ENCODE measurements at places on chromosomes 3 and 15.
A peak's percentile ranks its signal among the peaks of the same experiment; 100 is the strongest.

DNA sequence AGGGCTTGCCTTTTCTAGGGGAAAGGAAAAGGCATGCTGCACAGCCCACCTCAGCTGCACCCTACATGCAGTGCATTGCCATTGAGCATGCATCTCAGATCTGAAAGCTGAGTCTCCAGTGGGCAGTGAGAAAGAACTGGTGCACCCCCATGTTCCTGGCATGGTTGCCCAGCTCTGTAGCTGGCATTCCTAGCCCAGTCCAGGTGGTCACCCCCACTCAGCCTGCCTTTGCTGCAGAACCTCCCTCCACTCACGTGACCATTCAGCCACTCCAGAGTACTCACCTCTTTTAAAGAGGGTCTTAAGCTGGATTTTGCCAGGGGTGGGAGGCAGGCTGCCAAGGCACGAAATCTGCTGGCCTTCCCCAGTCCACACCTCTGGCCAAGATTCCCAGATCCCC lies 208.6 kb upstream of the TOPAZ1 start:
- DNase-seq, result no peak

DNA sequence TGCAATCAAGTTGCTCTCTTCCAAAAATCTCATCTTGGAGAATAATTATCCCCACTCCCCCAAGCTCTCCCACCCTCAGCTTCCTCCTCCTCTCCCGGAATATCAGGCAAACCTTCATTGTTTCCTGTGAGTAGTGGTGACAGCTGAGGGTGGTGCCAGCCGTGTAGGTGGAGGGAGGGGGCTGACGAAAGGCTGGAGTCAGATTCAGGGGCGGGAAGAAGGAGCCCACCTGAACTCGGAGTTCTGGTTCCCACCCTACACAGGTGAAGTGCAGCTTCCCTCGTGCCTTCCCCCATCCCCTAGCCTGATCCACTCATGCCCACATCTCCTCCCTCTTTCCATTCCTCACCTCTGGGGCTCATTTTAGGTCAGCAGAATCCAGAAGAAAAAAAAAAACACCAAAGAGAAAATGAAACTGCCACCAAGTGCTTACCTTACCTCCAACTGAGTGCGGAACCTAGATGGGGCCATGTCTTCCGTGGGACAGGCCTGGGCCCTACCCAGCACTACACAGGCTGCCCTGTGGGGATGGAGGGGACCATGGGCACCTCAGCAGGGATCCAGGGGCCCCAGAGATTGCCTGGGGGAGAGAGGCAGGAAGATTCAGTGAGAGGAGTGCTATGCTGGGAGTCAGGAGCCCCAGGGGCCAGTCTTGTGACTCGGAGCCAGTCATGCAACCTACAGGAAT lies 81.3 kb downstream of the ADCY5 start:
- no peak for DNase-seq

DNA sequence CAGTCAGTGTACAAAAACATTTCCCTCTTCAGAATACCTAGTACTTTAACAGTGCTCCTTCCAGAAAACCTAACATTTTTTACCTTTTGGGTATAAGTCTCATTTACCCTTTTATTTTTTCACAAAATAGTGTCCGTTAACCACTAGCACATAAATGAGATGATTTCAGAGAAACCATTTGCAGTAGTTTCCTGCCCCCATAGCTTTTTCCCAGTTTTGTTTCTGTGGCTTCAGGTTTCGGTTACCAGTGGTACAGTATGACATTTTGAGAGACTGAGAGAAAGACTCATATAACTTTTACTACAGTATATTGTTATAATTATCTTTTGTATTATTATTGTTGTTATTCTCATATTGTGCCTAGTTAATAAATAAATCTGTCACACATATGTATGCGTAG lies 6.2 kb upstream of the RBMS3 start:
- DNase-seq, result no peak

- no peak for DNase-seq
These were observed 186.8 kb downstream of the SHOX2 start for GRCh38 chr3:157919319-157919887.

DNA sequence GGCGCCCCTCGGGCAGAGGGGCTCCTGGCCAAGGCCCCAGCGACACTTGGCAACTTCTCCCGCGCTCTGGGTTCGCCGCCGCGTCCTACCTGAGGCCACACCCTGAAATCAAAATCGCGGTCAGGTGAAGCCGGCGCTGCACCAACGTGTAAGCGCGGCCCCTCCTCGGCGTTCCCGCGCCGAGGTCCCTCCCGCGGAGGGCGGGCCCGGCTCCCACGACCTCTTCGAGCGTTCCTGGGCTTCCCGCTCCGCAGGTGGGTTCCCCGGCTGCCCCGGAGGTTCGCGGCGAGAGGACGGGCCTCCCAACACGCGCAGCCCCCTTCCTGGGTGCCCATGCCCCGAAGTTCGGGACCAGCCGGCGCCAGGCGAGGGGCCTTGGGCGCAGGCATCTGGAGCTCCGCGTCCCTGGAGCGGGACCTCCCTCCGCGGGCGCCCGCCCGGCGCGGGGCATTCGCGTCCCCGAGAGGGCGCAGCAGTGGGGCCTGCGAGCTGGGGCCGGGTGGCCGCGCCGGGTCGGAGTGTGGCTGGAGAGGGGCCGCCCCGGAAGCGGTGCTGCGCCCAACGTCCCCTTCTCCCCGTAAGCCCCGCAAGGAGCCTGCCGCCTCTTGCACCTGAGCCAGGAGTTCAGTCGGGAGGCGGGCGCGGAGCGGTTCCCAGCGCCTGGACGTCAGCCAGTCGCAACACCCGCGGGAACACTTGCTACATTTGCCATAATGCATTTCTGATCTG lies 13.7 kb downstream of the PAK6 start:
- no peak for DNase-seq

GRCh38 chr3:111652492-111653180 lies 57.5 kb upstream of the ZBED2 start:
- DNase-seq, result no peak

- no peak for DNase-seq
These were observed 82.7 kb upstream of the SOX2 start for GRCh38 chr3:181629029-181629428.

GRCh38 chr3:150830094-150830681 lies 67.2 kb upstream of the SIAH2 start:
- no peak for DNase-seq

DNA sequence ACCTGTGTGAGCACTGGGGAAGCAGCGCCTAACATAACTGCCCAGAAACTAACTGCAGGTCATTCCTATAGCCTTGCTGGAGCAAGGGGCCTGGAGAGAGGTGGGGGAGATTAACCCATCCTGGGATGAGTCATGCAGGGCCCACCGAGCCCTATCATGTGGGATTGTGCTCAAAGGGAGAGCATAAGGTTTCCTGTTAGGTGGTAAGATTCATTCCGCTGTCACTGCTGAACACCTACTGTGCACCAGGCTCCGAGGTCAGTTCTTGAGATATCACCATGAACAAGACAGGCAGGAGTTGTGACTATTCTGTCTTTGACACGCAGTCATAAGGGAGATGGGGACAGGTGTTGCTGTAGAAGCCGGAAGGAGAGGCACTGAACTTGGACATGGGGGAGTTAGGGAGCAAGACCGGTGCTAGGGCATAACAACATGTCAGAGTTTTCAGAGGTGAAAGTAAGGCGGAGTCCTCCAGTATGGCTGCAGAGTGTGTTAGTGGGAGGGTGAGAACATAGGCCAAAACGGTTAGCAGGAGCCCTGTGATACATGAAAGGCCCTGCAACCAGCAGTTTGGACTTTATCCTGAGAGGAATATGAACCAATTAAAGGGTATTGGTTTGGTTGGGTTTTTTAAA lies 2.4 kb downstream of the SLC25A38 start:
- DNase-seq, result no peak

DNA sequence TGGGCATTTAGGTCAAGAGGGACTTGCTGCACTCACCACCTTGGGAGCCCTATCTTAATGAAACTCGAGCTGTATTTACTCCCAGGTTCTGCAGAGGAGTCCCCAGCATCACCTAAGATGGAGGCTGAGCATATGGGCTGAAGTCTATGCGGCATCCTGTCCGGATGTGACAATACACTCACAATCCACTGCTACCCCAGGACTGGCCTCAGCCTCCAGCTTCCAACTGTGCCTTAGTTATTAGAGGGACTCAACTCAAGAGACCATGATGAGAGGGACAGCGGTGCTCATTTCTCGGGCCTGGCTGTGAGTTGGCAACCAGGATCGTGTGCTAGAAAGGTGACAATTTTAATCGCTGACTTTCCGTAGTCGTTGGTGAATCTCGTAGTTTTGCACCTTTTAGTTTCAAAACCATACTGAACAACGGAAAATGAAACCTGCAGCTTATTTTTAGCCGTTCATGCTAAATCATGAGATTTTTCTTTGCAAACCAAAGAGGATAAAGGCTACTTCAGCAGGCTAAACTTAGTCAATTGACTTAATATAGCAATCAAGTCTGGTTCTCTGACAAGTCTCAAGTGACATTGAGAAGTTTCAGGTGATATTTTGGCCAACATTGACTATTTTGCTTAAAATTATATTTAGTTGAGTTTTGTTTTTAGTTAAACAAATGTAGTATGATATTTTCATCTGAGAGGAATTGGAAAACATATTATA lies 11.1 kb downstream of the ZBTB38 start:
- peak; percentile 40 for DNase-seq

DNA sequence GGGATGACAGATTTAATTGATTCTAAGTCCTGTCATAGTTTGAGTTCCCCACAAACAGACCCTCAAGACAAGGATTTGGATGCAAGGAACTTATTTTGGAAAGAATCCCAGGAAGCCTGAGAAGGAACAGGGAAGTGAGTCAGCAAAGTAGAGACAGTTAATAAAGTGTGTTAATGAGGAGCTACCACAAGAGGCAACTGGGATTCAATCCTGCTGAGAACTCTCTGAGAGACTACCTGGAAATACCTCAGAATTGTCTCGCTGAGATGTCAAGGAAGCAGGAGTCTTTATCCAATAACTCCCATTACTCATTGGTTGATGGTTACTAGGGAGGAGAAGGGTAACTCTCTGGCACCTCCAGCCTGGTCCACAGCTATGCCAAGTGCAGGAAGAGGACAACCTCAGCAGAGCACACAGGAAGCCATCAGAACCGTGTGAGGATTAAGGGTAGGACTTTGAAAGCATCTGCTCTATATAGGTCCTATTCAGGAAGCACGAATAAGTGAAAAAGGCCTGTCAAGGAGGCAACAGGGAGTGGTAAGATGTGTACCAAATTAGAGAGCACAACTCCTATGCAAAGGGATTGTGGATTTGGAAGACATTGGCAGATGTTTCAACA lies 311.1 kb upstream of the KCNH8 start:
- no peak for DNase-seq

GRCh38 chr3:172272698-172273097 lies 175.6 kb downstream of the GHSR start:
- DNase-seq, result no peak

- DNase-seq, result no peak
These were observed 11.5 kb upstream of the PRKAR2A start for GRCh38 chr3:48859206-48859605.

DNA sequence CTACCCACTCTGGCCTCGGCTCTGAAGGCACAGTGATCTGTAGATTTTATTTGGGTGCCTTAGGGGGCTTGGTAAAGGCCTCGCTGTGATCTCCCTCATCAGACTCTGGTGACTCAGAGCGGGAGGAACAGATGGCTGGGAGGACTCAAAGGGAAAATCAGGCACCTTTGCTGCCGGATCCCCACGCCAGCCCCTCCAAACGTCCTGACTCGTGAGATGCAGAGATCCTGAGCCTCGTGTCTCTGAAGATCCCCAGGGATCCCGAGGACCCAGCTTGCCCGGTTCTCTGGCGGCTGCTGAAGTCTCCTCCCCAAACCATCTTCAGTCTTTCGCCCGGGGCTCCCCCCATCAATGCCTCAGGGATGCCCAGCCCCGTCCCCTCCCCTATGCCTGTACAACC lies 32.8 kb downstream of the MUC20 start:
- no peak for DNase-seq

DNA sequence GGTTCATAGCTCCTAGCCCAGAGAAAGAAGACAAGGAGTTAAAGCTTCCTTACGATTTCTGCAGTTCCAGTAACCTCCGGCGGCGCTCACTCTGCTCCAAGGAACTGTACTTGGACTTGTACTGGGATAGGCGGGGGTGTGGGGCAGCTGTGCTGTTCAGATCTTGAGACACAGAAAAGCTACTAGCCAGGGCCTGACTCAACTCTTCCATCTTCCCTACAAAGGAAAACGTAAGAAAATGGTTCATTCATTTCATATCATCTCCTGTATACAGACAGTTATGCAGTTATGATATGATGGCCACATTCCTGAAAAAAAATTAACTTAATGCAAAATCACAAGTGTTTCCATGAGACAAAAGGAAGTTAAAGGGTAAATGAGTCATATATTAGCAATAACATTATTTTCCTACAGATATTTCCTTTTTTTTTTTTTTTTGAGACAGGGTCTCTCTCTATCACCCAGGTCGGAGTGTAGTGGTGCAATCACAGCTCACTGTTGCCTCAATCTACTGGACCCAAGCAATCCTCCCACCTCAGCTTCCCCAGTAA lies 4.6 kb downstream of the SNUPN start:
- no peak for DNase-seq

GRCh38 chr15:66855041-66855440 lies 153.0 kb downstream of the SMAD6 start:
- no peak for DNase-seq

GRCh38 chr3:5250467-5251195 lies 63.1 kb downstream of the EDEM1 start:
- no peak for DNase-seq

DNA sequence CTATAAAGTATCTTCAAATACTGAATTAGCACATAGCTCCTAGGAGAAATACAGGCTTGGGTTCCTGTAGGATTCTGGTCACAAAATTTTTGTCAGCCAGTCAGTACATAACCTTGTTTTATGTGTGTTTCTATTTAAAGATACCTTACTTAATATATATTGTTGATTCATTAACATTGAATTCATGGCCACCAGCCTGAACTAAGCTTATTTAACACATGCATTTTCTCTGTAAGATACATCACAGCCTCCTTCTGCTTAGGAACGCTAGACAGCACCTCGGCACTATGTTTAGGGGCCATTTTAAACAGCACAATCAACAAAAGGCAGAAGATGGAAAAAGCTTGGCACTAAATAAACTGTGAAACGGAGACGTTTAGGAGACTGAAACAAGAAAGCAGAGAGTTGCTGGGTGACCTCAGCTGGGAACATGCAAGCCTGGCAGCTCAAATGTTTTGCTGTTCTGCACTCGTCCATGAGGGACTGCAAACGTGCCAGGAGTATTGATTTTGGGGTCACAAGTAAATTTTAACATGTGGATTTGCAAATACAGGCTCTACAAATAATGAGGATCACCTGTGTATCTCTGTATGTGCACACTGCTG lies 432.2 kb upstream of the TPM1 start:
- no peak for DNase-seq

- DNase-seq, result no peak
These were observed 345.1 kb upstream of the CCDC54 start for GRCh38 chr3:107032111-107032510.

GRCh38 chr15:32120577-32121383 lies 90.5 kb downstream of the CHRNA7 start:
- no peak for DNase-seq

GRCh38 chr3:161599697-161600096 lies 103.1 kb downstream of the OTOL1 start:
- no peak for DNase-seq

DNA sequence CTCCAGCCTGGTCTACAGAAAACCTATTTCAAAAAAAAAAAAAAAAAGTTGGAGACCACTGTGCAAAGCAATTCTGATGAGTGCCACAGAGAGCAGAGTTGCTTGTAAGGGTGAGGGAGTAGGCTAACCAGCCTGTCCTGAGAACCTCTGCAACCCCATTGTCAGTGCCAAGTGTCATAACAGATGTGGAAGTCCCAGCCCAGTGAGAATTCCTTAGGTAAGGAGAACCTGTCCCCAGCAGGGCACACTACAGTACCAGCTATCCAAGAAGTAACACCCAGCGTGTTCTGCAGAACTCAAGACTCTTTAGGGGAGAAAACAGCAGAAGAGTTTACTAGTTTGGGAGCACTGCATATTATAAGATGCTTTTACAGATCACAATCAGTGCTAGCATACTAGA lies 156.3 kb downstream of the LIPC start:
- DNase-seq, result no peak

Measured in central memory CD4-positive, alpha-beta T cell (primary cell).